ENCODE measurements at places on chromosomes 1 and 21. TPM values are rescaled to one million over a fixed set of nuclear protein-coding genes. Genes with fewer than 3 reads are reported as not detected.

The CHD1L gene
- total RNA-seq, result 27.9 TPM

The SAMD13 gene
- total RNA-seq, result 0.49 TPM

The LCK gene
- not detected for total RNA-seq

The CCDC17 gene
- 0.61 TPM for total RNA-seq

The LACTBL1 gene
- not detected for total RNA-seq

The TRIM67 gene
- total RNA-seq, result under 0.01 TPM

Measured in hair follicle dermal papilla cell (primary cell).